ENCODE measurements at places on chromosomes 5 and 9.
A peak's percentile ranks its signal among the peaks of the same experiment; 100 is the strongest.

DNA sequence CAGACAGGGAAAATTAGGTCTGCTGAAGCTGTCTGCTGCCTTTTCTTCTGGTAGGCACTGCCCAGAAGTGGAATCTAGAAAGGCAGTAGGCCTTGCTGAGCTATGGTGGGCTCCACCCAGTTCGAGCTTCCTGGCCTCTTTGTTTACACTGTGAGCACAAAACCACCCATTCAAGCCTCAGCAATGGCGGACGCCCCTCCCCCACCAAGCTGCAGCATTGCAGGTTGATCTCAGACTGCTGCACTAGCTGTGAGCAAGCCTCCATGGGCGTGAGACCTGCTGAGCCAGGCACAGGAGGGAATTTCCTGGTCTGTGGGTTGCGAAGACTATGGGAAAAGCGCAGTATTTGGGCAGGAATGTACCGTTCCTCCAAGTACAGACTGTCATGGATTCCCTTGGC, 18.5 kb downstream of the AGTPBP1 start:
- peak; percentile 40 for DNase-seq

GRCh38 chr5:143664623-143665022, 147.3 kb upstream of the HMHB1 start:
- no peak for DNase-seq

DNA sequence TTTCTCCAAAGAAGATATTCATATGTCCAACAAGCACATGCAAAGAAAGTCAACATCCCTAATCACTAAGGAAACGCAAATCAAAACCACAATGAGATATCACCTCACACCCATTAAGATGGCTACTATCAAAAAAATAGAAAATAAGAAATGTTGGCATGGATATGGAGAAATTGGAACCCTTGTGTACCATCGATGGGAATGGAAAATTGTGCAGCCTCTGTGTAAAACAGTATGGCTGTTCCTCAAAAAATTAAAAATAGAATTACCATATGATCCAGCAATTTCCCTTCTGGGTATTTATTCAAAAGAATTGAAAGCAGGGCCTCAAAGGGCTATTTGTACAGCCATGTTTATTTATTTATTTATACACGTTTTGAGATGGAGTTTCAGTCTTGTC, 43.0 kb upstream of the HRH2 start:
- DNase-seq = no peak

- DNase-seq = no peak
Observed at GRCh38 chr9:96382839-96383164, 709 bp downstream of the SLC35D2 start.

GRCh38 chr9:16715404-16715803, 155.1 kb downstream of the BNC2 start:
- no peak for DNase-seq

DNA sequence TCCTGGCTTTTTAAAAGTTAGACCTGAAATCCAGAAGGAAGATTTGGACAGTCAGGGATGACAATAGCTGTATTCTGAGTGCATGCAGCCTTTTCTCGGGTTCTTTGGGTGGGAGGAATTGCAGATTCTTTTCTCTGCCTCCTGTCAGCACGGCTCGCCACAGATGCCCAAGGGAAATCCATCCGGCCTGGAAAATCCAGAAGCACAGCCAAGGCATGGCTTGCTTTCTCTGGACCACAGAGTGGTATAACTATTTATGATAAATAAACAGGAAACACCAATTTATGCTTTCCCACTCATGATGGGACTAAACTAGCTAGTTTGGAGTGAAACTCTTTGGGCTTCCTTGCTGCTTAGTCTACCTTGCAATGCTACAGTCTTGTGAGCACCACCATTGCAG, 59.1 kb downstream of the C9orf152 start:
- DNase-seq = peak; percentile 74

DNA sequence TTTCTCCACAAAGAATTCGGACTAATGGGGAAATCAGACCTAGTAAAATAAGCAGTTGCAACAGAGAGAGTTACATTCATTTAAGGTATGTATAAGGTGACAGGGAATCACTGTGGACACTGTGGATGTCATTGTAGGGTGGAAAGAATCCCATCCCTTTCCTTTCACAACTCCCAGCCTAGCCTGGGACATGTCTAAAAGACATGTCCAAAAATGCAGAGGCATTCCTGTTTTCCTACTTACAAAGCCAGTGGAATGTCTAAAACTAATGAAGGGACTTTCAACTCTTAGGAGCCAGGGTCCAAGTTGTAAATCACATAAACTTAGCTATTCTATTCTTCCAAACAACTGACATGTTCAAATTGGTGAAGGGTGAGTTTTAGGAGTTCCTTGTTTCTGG, 511.0 kb downstream of the PRELID2 start:
- DNase-seq = no peak
